T-helper 17 cell (primary cell): ENCODE measurements at places on chromosomes 13 and 19.
A peak's percentile ranks its signal among the peaks of the same experiment; 100 is the strongest.

DNA sequence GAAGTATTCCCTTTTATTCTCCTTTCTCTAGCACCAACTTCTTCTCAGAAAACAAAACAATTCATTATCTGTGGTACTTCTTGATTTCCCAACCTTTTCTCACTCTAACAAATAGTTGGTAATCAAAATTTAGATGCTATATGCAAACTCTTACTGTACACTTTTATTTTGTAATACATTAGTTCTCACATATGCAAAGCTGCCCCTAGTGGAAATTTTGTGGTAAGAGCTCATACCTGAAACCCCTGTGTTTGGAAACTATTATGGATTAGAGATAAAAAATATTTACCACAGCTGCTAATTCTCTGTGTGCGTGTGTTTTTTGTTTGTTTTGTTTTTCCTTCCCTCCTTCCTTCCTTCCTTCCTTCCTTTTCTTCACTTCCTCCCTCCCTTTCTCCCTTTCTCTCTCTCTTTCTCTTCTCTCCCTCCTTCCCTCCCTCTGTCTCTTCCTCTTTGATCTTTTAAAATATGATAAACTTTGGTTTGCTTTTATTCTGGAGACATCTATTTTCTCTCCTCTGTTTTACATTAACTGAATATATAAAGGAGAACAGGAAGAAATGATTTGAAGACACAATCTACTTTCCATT is 537.4 kb downstream of the SLITRK6 start:
- no peak for DNase-seq

DNA sequence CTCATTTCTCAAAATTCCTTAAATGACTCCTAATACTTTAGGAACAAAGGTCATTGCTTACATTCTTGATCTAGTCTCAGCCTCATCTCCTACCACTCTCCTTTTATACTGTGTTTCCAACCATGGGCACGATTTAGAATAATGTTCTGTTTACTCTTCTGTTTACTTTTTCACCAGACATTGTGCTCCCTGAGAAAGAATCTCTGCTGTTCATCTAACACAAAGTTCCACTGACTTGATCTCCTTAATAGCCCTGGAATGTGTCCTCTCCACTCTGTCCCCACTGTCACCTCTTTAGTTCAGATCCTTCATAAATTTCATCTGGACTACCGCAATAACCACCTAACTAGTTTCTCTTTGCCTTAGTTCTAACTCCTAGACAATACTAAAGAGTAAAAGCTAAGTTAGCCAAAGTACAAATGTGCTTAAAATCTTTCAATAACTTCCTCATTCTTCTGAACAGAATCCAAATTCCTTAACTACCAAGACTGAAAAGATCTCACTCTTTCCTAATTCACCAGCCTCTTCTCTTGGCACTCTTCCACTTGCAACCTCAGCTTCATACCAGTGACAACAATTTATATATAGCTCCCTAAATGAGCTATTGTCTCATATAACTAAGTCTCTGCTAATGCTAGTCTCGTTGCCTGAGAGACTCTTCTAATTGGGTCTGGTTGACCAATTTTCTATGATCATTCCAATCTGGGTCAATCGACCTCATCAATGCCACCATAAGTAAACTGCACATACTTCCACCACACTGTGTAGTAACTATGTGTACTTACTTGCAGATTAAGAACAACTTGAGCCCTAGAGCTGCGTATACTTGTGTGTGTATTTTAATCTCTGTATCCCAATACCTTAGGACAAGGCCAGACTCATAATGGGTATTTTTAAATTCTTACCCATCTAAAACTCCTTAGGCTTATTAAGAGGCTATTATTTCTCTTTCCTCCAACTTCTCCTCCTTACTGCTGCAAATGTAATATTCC is 179.9 kb downstream of the VWA8 start:
- DNase-seq, result no peak

DNA sequence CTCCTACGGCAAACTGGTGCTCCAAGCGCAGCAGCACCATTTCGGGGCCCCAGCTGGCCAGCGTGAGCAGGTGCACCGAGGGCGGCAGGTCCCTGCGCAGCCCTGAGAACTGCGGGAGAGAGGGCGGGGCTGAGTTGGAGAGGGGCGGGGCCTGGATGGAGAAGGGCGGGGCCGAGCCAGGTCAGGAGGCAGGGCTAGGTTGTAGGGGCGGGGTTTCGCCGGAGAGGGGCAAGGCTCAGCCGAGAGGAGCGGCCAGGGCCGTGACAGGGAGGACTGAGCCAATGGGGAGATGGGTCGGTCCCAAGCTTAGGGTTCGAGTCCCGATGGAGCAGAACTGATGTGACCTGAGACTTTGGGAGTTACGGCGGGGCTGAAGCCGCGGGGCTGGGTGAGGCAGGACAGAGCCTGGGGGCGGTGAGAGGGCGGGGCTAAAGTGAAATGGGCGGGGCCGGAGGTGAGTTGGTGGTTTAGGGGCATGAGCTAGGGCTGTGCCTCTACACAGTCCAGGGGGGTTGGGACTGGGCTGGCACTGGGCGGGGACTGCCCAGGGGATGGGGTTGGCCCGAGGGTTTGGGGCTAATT is 19.0 kb downstream of the MAN2B1 start:
- DNase-seq, result peak; percentile 24

GRCh38 chr19:18617562-18617961 is 4.9 kb downstream of the TMEM59L start:
- no peak for DNase-seq

- DNase-seq, result no peak
These were observed 534.1 kb downstream of the PCDH17 start for GRCh38 chr13:58165617-58166016.

DNA sequence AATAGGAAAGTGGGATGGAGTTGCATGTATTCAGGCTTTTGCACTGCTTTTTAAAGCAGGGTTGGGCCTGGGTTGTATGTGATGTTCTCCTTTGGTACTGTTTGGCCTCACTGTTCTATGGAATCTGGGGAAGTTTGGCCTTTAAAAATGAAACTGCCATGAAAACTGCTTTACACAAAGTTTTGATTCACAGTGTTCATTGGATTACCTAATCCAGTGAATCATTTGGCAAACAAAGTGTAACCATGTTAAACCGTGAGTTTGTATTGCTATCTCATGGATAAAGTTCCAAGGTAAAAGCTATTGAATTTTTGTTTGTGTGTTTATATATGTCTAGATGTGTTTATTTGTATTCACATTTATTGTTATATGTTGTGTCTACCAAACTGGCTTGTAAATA is 1658.6 kb downstream of the OLFM4 start:
- no peak for DNase-seq

- no peak for DNase-seq
These were observed 8.5 kb upstream of the SIGLEC8 start for GRCh38 chr19:51466723-51467122.

DNA sequence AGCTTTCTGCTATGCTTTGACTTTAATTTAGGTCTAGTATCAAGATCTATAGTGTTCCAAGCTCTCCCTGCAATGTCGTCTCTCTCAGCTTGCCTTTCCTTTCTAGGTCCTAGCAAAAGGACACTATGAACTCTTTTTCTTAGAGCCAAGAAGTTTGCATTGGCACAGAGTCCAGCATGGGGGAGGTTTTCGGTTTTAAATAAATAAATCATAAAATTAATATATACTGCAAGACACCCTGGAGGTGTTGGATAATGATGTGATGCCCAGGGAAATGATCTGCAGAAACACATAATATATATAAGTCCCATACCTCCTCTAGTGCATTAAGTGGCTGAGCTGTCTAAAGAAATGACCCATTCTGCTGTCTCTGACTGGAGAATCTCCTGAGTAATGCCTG is 316.4 kb upstream of the MAB21L1 start:
- DNase-seq, result no peak

DNA sequence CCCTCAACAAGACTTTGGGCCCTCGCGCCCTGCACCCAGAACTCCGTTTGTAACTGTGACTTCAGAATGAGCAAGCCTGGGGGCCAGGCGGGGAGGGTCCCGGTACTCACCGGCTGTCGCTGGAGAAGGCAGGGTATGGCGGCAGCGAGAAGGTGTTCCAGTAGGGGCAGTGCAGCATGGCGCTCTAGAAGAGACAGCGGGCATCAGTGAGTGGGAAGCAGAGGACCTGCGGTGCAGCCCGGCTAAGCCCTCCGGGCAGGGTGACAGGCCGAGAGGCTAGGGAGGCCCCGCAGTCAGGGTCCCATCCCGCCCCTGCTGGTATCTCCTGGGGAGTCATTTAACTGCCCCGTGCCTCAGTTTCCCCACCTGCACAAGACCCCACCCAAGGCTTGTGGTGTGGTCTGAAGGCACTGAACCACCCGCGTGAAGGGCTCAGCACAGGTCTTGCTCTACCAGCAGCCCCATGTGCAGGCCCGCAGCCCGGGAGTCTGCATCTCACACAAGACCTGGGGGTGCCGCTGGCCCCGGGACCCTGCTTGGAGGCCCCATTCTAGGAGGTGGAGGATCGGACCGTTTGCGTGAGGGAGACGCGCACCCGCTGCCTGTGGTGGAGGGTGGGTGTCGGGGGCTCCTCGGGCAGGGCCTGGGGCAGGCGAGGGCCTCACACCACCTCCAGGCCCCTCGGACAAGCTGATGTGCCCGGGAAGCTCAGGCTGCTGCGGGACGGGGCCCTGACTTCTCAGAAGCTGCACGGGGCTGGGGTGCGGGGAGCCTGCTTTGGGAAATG is 24.6 kb downstream of the SBNO2 start:
- DNase-seq, result no peak

GRCh38 chr13:41268764-41269163 is 5.4 kb upstream of the MTRF1 start:
- no peak for DNase-seq

DNA sequence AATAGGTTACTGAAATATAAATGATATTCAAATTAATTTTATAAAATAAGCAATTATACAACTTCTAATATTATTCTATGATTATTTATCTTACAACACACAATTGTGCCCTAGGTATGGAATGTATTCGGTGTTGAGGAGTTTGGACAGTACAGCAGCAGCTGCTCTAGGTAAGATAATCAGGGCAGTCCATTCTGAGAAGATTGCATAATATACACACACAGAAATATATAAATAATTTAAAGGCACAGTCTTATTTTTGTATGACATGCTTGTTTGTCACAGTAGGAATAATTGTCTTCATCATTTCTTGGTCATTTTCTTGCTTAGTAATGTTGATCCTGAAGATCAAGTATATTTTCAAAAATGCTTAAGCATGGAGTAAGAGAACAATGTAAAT is 849.4 kb upstream of the MIR17HG start:
- DNase-seq, result no peak

- no peak for DNase-seq
These were observed 4.3 kb downstream of the CTU1 start for GRCh38 chr19:51103926-51104341.

DNA sequence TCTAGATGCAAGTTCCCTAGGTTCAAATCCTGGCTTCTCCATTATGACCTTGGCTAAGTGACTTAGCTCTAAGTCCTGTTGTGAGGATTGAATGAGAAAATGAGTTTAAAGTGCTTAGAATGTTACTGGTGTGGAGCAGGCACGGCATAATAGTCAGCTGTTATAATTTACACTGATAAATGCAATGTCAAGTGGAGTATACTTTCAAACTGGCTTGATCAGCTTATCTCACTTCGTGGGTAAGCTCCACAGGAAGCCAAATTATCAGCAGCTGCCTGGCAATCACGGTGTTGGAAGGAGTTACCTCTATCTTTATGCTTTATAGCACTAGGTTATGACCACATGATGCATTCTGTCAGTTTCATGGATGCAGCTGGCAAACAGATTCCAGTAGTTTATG is 272.8 kb downstream of the OLFM4 start:
- DNase-seq, result no peak

- DNase-seq, result no peak
These were observed 16.8 kb upstream of the IGSF23 start for GRCh38 chr19:44596428-44597130.

GRCh38 chr13:113975416-113975815 is 1.5 kb upstream of the C13orf46 start:
- no peak for DNase-seq

DNA sequence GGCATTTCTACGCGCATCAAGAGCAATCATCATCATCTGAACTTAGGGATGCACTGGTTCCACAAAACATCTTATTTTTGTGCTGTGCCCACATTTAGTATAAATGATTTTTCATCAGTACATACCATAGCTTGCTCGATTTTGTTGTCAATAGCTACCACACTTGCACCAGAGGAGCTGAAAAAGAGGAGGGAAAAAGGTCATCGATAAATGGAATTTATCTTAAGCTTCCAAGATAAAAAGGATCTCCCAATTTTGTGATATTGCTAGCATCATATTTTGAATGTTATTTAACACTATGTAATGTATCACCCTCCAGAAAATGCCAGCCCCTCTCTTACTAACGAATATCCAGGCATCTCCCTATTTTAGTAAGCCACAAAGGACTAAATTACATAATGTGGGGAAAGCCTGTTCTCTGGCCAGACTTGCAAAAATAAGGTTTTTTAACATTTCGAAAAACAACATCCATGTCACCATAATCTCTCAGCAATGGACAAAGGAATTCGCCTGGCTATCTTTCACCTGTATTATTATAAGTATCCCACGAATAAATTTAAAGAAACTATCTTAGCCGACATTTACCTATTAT is 62.4 kb downstream of the SERP2 start:
- DNase-seq, result no peak

- DNase-seq, result no peak
These were observed 72.5 kb downstream of the ZNF708 start for GRCh38 chr19:21256722-21257121.
